ELF-1 (cell line): ENCODE measurements at places on chromosomes 3 and 15.

DNA sequence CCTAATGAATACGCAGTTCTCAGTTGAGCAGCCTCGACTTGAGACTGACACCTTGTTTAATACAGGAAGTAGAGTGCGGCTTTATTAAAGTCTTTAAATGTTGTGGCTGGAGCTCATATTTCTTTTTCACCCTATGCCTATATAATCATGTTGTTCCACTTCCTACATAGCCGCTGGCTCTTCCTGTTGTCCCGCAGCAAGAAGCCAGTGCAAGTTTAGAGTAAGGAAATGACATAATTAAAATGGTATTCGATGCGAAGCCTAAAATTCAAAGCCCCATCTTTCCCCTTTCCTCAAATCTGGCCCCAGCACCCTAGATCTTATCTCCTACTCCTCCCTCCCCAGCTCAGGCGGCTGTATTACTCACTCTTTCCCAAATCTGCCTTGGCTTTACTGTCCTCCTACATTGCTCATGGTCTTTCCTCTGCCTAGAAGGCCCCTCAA is 7.5 kb upstream of the PHLDB2 start:
- peak; percentile 45 for DNase-seq

GRCh38 chr15:98281130-98281529 is 320.6 kb downstream of the ARRDC4 start:
- no peak for DNase-seq

DNA sequence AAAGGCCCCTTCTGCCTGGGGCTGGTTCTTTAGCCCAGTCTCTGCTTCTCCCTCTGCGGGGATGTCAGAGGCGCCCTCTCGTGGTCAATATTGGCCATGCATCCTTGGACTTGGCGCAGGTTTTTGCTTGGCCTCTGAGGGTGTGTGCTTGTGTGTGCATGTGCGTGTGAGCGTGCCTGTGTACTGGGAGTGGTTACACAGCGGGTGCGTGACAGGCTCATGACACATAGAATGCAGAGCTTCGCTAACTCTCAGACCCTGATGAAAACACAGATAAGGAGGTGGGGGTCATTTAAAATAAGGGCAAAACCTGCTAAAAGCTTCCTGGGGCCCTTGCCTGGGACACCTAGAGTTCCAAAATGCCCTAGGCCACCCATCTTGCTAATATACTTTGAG is 160.9 kb downstream of the SMAD6 start:
- peak; percentile 95 for DNase-seq

DNA sequence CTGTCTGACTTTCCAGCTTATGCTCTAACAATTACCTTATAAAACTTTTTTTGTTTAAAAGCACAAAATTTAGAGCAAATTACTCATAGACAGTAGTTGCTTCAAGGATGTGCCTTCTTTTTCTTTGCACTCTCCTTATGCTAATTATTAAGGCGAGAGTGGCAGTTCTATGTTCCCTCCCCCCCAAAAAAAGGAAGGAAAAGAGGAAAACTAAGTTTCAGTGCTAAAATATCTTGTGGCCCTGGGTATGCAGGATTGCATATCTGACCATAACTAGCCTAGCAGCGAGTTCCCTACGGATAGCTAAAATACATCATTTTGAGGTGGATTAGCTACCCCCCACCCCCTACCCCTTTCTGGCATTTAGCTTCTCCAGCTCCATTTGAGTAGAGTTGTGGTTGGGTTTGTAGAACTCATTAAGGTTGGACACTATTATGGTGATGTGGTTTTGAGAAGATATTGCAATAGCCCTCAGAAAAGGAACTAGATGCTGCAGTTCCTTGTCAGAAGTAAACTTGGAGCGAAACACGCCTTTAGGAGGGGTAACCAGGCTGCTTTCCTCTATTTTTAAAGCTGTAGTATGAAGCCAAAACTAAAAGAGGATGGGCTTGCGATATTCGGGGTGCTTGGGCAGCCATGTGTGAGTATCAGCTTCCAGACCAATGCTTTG is 174.6 kb downstream of the AKAP13 start:
- DNase-seq, result no peak

DNA sequence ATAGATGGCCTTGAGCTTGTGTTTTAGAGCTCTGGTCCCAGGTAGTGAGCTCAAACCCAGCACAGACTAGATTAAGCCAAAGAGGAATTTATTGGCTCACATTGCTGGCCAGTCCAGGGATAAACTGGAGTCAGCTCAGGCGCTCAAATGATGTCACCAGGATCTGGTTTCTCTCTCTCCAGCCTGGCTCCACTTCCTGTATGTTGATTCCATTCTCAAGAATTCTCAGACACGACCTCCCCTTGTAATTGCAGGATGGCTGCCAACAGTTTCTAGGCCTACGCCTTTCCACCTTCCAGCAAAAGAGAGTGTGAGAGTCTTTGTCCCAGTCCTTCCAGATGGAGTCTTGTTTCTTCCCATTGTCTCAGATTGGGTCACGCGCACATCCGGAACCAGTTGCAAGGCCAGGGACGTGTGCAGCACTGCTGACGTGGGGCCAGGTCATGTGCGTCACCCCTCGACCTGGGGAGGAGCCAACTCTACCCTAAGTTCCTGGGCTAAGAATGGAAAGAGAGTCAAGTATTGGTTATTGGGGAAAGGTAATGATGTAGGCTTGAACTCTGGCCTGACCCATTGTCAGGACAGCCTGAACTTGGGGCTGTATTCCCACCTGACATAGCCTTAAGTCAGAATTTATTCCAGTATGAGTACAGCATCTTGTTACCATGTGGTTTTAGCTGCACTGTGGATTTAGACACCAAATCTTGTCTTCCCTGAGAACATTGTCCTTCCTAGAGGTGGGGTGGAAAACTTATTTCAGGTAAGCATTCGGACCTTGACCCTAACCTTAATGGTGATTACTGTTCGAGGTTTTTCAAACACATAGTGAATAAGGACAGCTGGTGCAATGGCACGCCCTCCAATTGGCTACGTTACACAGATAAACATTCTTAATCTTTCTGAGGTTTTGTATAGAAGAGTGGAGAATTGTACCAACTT is 31.6 kb downstream of the CACNA1D start:
- peak; percentile 65 for DNase-seq

DNA sequence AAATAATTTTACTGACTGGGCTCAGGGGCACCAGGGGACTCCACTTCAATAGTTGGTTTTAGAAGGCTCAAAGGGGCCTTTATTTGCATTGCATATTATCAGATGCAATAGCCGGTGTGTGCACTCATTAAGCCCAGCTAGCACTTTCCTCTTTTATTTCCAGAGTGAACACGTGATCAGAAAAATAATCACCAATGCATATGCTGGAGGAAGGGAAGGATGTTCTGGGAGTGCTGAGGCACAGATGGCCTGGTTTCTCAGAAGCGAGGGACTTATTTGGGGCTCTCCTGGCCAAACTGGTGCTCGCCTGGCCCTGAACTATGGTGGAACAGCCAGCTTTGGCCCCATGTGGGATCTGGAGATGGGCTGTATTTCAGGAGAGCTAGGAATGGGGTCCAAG is 60.4 kb upstream of the SEC13 start:
- DNase-seq, result no peak

DNA sequence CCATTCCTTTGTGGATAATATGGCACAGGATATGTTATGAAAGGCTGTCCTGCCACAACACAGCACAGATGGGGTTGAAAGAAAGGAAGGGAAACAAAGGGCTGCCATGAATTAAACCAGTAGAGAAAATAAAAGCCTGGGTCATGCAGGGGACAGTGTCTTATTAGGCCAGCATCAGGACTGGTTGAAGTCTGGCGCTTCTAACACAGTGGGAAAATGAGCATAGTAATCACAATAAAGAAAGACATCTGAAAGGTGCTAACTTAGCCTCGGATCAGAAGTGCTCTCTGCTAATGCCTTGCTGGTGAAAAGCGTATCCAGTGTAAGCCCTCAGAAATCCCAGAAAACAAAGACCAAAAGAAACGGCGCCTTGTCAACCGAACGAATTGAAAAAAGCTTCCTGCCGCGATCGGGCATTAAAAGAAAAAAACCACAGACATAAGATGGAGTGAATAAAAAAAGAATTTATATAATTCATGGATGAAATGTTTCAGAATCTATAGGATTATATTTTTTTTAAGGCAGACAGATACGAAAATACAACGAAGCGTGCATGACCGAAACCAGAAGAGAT is 566 bp upstream of the MKRN3 start:
- no peak for DNase-seq

DNA sequence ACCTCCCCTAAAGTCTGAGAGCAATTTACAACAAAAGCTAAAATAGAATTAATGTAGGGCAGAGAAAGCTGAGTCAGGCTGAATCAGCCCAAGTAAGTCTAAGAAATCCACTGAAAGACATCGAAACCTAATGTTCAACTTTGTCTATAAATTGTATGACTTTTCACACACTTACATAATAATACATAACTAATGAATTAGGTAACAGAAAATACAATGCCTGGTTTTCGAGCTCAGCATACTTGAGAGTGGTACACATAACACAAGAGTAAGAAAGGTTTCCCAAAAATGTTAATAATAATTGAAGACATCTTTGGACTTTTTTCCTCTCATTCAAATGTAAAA is 55.3 kb upstream of the VGLL4 start:
- no peak for DNase-seq

DNA sequence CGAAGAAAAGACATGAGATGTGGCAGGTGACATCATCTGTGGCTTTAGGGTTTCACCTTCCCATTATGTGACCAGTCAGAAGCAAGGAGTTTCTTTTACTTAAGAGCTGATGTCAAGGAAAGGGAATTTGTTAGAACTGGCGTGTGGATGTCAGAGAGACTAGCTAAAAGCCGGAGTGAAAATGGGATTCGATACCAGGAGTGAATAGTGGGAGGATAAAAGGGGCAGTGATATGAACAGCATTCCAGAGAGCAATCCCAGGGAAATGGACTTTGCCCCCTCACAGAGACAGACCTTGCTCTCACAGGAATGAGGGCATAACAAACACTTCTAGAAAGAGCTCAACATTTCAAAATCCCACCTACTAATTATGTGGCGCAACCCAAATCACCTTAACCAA is 5.9 kb upstream of the FMN1 start:
- DNase-seq, result peak; percentile 50

GRCh38 chr3:95154766-95155165 is 1091.9 kb downstream of the NSUN3 start:
- no peak for DNase-seq

GRCh38 chr3:123695731-123696640 is 111.1 kb upstream of the HACD2 start:
- DNase-seq, result no peak

- no peak for DNase-seq
These were observed 16.6 kb upstream of the ARHGEF3 start for GRCh38 chr3:56818156-56818985.

GRCh38 chr15:77982127-77982490 is 95.4 kb downstream of the TBC1D2B start:
- DNase-seq, result no peak

DNA sequence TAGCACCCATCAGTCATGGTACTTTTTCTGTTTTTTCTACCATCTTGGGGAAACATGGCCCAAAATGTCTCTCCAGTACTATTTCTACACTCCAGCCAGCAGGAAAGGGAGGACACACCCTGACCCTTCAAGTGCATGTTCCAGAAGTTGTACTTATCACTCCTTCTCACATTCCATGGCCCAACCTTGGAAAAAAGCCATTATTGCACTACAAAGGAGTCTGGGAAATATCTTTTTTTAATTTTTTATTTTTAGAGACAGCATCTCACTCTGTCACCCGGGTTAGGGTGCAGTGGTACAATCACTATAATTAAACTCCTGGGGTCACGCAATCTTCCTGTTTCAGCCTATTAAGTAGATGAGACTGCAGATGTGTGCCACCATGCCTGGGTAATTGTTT is 100.0 kb upstream of the PPP2R3A start:
- no peak for DNase-seq

GRCh38 chr3:146308222-146308621 is 57.3 kb upstream of the PLSCR4 start:
- no peak for DNase-seq

GRCh38 chr3:164848923-164849322 is 229.4 kb downstream of the SI start:
- DNase-seq, result no peak

- no peak for DNase-seq
These were observed 20.4 kb upstream of the MAP6D1 start for GRCh38 chr3:183845608-183846288.

GRCh38 chr3:116300226-116300625 is 145.1 kb downstream of the LSAMP start:
- DNase-seq, result no peak

DNA sequence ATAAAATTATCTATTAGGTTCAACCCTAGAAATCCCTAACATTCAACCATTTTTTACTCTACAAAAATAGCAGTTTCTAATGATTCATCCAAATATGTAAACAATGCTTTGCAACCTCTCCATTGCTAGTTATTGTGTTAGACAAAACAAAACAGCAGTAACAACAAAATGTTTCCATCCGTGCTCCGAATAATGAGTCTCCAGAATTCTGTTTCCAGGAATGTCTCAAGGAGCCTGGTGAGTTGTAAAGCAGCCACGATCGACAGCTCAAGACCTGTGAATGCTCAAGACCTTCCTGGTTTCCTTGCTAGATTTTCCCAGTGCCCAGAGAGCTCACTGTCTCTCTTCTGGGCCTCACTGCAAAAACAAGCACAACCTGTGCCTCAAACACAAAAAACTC is 49.9 kb downstream of the CHRD start:
- DNase-seq, result no peak

GRCh38 chr15:29970402-29970695 is 112.4 kb upstream of the GOLGA8J start:
- no peak for DNase-seq

DNA sequence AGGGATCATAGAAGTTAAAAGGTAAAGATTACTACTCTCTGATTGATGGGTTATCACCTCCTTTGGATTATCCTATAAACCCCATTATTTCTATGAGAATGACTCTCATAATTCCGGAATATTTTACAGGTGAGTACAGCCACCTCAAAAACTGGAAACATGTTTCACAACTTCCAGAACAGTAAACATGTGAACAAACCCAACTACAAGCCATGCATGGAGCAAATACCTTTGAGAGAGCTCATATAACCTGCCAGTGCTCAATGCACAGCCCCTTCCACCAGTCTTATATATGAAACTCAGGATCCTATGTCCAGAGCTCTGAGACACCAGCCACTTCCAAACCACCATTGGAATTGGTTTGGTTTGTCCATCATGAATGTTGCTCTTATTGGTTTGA is 208.0 kb downstream of the MECOM start:
- no peak for DNase-seq

DNA sequence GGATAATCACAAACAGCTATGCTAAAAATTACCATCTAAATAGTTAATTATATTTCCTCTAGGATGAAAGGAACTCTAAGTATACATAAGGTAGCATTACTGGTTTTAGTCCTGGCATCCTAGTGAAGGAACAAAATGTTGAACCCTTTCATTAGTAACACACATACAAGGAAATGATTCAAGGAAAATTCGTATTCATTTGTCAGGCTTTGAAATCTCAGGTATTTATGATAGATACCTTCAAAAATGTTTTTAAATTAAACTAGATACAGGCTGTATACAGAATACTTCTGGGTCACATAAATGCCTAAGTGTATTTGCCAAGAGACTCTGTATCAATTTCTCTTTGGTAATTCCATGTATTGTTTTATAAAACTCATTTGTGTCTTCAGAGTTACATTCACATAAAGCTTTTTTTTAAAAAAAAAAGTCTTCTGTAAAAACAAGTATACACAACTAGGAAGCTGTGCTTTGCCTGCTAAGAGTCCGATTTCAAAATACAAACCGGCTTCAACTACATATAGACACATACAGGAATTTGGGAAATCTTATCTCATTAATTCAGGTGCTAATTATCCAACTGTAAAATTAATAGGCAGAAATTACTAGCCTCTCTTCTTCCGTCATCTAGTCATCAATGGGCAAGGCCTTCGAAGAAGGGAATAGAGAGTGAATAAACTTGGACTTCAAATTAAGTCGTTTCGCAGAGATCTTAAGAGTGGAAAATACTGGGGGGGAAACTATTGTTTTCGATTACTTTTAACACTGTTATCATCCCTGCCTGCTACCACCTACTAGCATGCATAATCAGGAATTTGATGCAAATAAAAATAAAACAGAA is 1.3 kb downstream of the SECISBP2L start:
- no peak for DNase-seq
